Progenitor cell of endocrine pancreas (in vitro differentiated cells): ENCODE measurements at places on chromosomes 5 and 9. TPM values are rescaled to one million over a fixed set of nuclear protein-coding genes. Genes with fewer than 3 reads are reported as not detected.

DNA sequence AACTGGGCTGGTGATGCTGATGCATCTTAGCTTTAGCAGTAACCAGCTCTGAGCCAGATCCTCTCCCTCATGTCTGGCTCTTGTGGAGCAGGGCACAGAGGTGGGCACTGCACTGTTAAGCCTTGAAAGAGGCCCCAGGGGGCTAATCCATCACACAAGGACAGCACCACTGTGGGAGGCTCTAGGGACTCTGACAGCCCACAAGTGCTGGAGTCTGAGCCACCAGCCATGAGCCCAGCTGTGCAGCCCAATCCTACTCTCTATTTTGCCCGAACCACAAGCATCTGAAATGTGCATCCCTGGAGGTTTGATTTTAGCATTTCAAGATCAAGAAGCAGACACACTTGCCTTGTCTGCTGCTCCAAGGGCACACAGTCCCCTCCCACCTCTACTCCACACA is 407.1 kb upstream of the TRPC7 start:
- no peak for DNase-seq

PTGES gene
- total RNA-seq: 0.19 TPM in 1 of 2 replicates, not detected in the other

GRCh38 chr9:134892221-134892620 is 11.6 kb downstream of the FCN2 start:
- no peak for DNase-seq

GRCh38 chr9:132037458-132037857 is 42.2 kb downstream of the MED27 start:
- DNase-seq: no peak

- DNase-seq: no peak
Measured at GRCh38 chr9:34158362-34158869, 20.4 kb upstream of the UBAP1 start.

- DNase-seq: no peak
Measured at GRCh38 chr5:66041627-66042026, 102.5 kb upstream of the SREK1 start.

ZNG1A gene
- 33.8 and 38.7 TPM in 2 replicates for total RNA-seq

DNA sequence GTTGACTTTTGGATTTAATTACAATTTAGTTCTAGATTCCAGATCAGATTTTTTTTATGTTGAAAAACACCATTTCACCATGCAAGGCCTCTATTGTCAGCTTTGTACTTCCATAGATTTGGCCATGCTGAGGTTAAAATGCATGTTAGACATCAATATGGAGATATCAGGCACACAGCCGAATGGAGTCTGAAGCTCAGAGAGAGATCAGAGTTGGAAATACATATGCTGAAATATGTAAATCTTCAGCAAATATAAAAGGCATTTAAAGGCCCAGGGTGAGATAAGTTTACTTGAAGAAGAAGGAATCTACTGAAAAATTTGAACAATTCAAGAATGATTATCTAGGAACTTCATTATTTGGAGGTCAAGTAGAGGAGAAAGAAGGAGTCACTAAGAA is 139.6 kb downstream of the CHSY3 start:
- no peak for DNase-seq

TICAM2 gene
- 0.36 and 1.1 TPM in 2 replicates for total RNA-seq

CAMK2A gene
- not detected in 2 replicates for total RNA-seq

- no peak for DNase-seq
Measured at GRCh38 chr9:88025411-88026117, 51.2 kb upstream of the CDK20 start.

DNA sequence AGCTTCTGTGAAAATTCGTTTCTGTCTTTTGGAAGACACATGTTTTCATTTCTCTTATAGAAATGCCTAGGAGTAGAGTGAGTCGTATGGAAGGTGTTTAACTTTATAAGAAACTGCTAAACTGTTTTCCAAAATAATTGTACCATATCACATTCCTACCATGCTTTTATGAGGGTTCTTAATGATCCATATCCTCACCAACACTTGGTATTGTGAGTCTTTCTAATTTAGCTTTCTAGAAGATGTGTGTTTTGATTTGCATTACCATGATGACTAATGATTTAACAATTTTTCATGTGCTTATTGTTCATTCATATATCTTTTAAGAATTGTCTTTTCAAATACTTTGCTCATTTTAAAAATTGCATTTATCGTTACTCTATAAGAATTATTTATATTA is 223.6 kb downstream of the COMMD10 start:
- DNase-seq: no peak

DNA sequence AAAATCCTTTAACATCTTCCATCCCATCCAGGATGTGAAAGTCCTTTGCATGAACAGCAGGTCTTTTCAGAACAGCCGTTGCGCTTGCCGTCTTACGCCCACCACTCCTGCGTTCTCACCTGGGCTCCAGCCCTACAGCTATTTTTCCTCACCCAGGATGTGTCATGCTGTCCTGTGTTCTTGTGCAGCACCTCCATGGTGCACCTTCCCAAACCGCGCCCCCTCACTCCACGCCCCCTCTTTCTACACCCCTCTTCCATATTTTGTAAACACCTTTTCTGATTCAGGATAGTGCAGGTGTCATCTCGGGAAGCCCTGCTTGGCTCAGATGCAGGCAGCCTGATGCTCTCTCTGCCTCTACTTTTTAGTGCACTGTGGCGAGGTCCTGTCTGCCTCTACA is 18.4 kb downstream of the CAMK4 start:
- no peak for DNase-seq

DNA sequence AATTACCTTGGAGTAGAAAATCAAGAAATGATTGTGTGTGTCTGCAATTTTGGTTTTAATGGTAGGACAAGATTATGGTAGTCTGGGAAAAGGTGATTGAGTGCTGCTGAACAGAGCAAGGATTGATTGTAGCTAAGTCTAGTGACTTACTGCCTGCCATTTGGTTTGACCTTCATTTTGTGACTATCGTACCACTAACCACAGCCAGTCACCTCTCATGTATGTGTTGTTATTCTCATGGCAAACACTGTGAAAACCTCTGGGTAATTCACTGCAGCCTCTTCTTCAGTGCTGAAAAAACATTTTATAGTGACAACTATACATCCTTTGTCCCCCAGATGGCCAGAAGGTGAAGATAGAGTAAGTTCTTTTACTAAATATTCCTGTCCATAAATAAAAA is 37.5 kb downstream of the CTNNA1 start:
- no peak for DNase-seq

SPINK4 gene
- 0.91 TPM in 1 of 2 replicates, not detected in the other for total RNA-seq
